Mesendoderm (in vitro differentiated cells): ENCODE measurements at places on chromosomes 11 and 22.

DNA sequence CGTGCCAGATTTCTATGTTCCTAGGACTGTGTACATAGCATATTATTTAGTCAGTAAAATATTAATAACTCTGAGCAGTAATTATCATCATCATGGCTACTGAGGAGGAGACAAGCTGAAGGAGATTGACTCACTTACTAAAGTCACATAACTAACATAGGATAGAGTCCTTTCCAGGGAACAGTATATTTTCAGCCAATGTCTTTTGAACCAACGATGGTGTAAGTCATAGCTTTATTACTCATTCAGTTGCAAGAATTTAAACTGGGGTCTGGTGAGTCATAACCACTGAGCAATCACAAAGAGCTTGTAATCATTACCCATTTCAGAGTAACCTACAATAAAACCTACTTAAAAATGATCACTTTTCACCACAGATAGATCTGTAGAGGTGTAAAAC is 1564.8 kb upstream of the TENM4 start:
- peak; percentile 23 for DNase-seq

DNA sequence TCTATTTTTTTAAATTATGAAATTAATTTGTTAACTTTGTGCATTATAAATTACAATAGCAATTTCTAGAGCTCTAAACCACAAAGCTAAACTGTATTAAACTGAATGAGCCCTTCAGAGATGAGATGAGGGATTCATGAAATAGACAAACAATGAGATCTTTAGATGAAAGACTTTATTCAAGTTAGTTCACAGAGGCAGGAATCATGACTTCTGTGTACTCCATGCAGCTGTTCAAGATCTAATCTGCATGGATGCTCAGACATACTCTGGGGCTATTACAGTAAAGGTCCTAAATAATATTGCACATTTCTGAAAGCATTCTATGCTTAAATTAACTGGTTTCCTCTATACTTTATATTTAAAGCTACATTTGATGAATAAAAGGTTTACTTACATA is 122.7 kb downstream of the FCHSD2 start:
- no peak for DNase-seq

DNA sequence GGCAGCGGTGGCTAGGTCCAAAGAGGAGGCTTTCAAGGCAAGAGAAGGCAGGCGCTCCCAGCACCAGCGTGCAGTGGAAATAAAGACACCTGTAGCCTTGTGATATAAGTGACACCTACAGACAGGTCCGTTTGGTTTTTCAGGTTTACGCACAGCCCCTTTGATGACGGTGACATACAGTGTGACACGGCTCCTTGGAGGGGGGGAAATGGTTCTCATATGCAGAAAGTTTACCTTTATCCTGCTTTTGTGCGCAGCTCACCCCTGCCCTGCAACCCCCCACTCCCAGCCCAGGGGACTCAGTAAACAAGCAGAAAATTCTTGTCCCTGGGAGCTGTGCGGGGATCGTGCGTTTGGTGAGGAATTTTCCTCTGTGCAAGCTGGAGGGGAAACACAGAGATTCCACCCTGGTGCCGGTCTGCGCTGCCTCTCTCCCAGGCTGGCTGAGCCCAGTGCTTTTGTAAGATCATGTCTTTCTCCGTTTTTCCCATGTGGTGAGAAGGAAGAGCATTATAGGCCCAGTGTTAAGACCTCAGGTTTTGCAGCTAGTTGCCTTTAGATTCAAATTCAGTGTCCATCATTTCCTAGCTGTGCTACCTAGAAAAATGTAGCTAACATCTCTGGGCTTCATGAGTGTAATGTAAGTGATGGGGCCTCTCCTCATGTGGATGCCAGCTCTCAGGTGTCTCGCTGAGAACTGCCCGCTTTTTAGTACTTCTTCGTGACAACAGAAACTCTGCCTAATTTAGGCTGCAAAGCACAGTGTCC is at the start of gene ELF5:
Gene ELF5, minus strand, starts transcription at position 113 of the 768 bp plus-strand sequence. CDS start 8,045 bp downstream, outside the sequence.
- no peak for DNase-seq

GRCh38 chr11:15507592-15507991 is 392.9 kb downstream of the INSC start:
- DNase-seq, result no peak

DNA sequence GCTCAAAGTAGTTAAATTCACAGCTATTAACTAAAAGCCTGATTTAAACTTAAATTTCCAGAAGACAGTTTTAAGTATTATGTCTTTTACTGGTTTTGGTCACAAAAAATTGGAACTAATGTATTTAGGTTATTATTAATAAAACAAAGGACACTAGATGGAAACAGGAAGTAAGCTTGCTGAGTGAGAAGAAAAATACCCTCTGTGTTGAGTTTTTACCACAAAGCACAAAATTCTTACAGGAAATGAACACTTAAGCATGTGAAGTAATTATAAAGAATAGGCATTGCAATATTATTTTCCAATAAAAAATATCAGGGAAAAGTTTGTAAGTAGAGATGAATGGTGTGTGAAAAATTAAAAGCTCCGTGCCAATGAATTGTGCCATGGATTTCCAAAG is 46.3 kb downstream of the PIK3C2A start:
- no peak for DNase-seq

- no peak for DNase-seq
Observed at GRCh38 chr22:38029901-38030300, 27.3 kb upstream of the PICK1 start.

DNA sequence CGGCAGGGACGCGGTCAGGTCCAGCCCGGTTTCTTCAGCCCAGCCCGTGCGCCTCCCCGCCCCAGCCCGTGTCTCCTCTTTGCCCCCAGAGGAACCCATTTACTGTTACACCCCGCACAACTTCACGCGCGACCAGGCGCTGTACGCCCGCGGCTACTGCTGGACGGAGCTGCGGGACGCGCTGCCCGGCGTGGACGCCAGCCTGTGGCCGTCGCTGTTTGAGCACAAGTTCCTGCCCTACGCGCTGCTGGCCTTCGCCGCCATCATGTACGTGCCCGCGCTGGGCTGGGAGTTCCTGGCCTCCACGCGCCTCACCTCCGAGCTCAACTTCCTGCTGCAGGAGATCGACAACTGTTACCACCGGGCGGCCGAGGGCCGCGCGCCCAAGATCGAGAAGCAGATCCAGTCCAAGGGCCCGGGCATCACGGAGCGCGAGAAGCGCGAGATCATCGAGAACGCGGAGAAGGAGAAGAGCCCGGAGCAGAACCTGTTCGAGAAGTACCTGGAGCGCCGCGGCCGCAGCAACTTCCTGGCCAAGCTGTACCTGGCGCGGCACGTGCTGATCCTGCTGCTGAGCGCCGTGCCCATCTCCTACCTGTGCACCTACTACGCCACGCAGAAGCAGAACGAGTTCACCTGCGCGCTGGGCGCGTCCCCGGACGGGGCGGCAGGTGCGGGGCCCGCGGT is 6.5 kb downstream of the PANX2 start:
- no peak for DNase-seq

GRCh38 chr11:46335890-46336562 is 11.2 kb upstream of the DGKZ start:
- no peak for DNase-seq

GRCh38 chr11:103453126-103453525 is 343.9 kb downstream of the DYNC2H1 start:
- DNase-seq, result no peak

- peak; percentile 97 for DNase-seq
Observed at GRCh38 chr11:62508336-62509058, 38.1 kb downstream of the AHNAK start.

- DNase-seq, result no peak
Observed at GRCh38 chr22:37892566-37893335, 13.3 kb upstream of the MICALL1 start.

DNA sequence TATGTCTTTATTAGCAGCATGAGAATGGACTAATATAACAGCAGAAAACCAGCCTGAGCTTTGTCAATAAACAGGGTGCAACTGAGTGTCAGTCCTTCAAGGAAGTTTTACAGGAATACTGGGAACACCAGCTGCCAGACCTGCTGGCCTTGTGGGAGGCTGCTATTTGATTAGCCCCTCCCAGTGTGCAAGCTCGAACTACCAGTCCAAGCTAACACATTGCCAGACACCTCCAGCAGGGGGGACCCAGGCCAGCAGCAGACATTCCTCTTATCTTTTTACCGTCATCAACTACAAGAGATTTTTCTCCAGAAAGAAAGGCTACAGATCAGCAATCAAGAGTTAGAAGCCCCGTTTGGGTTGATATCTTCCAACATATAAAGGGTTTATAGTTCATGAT is 942.8 kb upstream of the TENM4 start:
- peak; percentile 84 for DNase-seq

- DNase-seq, result no peak
Observed at GRCh38 chr11:79982185-79982584, 541.4 kb upstream of the TENM4 start.

GRCh38 chr11:107044503-107044902 is 26.2 kb upstream of the GUCY1A2 start:
- no peak for DNase-seq

DNA sequence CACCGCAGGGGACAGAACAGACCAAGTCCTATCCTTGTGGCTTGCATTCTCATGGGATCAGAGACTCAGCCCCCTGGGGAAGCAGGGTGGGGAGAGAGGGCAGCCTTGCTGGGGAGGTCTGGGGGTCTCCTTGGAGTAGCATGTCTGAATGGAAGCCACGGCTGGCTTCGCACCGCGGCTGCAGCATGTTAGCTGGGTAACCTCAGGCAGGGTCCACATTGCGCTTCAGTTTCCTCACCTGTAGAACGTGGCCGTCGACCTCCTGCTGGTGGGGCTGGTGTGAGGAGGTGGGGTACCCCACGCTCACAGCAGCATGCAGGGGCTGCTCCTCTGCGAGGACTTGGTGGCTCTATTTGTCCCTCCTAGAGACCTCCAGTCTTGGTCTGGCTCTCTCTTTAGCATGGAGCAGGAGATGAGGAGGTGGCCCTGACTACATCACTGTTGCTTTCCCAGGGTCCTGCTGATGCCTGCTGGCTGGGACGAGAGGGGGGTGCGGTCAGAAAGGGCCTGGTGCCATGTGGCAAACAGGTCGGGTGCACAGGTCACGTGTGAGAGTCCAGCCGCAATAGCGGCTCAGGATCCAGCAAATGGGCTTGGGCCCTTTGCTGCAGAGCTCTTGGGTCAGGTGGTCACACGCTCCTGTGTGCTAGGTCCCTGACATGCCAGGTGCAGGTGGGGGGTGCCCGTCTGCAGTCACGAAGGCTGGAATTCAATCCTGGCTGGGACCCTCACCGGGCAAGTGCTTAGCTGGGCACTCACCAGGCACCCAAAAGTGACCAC is 35.4 kb upstream of the SMIM38 start:
- DNase-seq, result no peak

- peak; percentile 80 for DNase-seq
Observed at GRCh38 chr11:2149864-2150847, 10.9 kb downstream of the INS start.

GRCh38 chr11:133127741-133128140 is 404.6 kb downstream of the OPCML start:
- no peak for DNase-seq

DNA sequence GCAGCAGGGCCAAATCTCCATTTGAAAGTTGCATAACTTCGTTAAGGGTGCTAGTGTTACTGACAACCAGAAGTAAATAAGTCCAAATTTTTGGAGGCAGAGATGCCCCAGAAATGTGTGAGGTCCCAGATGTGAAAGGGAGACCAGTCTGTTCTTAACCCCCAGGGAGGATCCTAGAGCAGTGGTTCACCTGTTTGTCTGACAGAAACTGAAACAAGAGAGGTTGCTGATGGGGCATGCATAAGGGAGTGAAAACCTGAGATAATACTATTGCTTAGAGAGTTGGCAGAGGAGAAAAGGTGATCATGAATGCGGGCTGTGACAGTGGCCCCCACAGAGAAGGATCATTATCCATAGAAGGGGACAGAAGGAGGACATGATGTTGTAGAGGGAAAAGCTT is 3.8 kb downstream of the CBLIF start:
- DNase-seq, result no peak

GRCh38 chr11:70901951-70902521 is 350.3 kb downstream of the SHANK2 start:
- no peak for DNase-seq

DNA sequence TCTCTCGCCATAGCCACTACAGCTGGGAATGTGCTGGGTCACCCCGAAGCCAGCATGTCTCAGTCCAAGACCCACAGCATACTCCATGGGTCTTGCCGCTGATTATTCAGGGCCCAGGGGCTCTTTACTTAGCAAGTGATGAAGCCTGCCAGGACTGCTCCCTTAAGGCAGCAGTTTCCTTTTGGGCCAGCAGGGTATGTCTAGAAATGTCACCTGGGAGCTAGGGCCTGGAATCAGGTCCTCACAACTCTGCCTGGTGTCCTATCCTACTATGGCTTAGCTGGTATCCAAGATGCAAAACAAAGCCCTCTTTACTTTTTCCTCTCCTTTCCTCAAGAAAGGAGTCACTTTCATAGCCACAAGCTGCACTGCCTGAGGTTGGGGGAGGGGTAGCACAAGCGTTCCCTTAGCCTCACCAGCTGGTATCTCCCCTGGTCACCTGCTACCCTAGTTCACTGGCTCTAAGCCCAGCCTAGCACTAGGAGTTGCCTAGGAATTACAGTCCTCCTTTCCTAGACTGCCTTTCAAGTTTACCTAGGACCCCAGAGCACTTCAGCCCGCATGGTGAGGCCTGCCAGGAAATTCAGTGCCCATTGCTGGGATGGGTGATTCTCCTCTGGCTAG is 22.6 kb upstream of the NCR3LG1 start:
- peak; percentile 24 for DNase-seq
